ENCODE measurements at places on chromosomes 6 and 20. TPM values are rescaled to one million over a fixed set of nuclear protein-coding genes. Genes with fewer than 3 reads are reported as not detected.

The COL12A1 gene
- 23.5 TPM for total RNA-seq

The C20orf144 gene
- total RNA-seq: 0.37 TPM

The GSTA4 gene
- 2.2 TPM for total RNA-seq

The RRAGD gene
- total RNA-seq: 15.9 TPM

The PLAGL2 gene
- 18.3 TPM for total RNA-seq

DNA sequence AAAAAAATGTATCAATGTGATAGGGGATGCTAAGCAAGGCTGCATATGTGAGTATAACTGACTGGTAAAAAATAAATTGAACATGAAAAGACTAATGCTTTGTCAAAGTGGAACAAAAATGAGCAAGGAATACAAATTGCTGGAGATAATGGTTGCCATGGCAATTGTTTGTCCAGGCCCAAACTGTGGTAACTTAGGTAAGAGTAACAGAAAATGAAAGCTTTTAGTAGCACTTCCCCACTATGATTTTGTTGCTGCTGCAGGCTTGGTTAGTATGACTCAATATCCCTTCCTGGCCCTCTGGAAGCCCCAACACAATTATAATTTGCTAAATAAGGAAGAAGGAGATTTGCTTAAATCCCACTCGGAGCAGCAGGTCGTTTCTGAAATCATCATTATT is 577.1 kb downstream of the DOK5 start:
- H3K27ac ChIP-seq: no peak overlapping the region
- no peaks in the 10 kb centered on the region for H3K4me1 ChIP-seq
- no peaks in the 10 kb centered on the region for H3K27me3 ChIP-seq

GRCh38 chr20:62922451-62922921 is 3.8 kb downstream of the DIDO1 start:
- no peak for DNase-seq
- H3K27ac ChIP-seq: peak overlapping the region; percentile 10
- no peaks in the 10 kb centered on the region for H3K36me3 ChIP-seq
- H3K4me3 ChIP-seq: no peak overlapping the region
- peaks cover 67% of the 10 kb centered on the region for H3K4me1 ChIP-seq
- no peaks in the 10 kb centered on the region for H3K27me3 ChIP-seq

- no peak overlapping the region for H3K4me3 ChIP-seq
- no peak overlapping the region for H3K27ac ChIP-seq
- no peaks in the 10 kb centered on the region for H3K36me3 ChIP-seq
- no peak for DNase-seq
- no peaks in the 10 kb centered on the region for H3K27me3 ChIP-seq
Measured at GRCh38 chr6:26141378-26141904, 54.2 kb downstream of the HFE start.

DNA sequence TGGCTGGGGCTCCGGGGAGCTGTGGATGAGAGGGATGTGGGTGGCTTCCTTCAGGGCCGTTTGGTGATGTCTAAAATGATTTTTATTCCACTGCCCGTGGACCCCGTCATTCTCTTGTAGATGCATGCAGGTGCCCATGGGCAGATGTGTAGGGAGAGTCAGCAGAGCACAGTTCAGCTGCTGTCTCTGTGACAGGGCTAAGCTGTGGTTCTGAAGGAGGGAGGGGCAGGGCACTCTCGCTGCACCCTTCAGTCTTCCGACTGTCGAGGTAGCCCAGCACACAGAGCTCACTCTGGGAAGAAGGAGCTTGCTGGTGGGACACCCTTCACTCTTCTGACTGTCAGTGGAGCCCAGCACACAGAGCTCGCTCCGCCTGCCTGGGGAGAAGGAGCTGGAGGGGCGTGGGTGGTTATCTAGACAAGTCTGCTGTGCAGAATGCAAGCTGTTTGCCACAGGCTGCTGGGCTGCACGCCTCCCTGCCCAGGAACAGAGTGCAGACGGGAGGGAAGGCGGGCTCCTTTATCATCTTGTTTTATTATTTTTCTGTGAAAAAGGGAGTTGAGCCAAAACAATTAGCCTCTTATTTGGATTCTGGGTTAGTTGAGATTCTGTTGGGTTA is 28.4 kb upstream of the ADRM1 start:
- no peak for DNase-seq
- no peaks in the 10 kb centered on the region for H3K4me1 ChIP-seq
- no peak overlapping the region for H3K27ac ChIP-seq
- H3K4me3 ChIP-seq: no peak overlapping the region
- no peaks in the 10 kb centered on the region for H3K27me3 ChIP-seq
- peaks cover 3% of the 10 kb centered on the region for H3K36me3 ChIP-seq

- no peaks in the 10 kb centered on the region for H3K36me3 ChIP-seq
- H3K4me3 ChIP-seq: no peak overlapping the region
- no peak overlapping the region for H3K27ac ChIP-seq
- no peak for DNase-seq
- H3K4me1 ChIP-seq: peaks cover 14% of the 10 kb centered on the region
Measured at GRCh38 chr20:25245461-25245860, 2.4 kb upstream of the PYGB start.

DNA sequence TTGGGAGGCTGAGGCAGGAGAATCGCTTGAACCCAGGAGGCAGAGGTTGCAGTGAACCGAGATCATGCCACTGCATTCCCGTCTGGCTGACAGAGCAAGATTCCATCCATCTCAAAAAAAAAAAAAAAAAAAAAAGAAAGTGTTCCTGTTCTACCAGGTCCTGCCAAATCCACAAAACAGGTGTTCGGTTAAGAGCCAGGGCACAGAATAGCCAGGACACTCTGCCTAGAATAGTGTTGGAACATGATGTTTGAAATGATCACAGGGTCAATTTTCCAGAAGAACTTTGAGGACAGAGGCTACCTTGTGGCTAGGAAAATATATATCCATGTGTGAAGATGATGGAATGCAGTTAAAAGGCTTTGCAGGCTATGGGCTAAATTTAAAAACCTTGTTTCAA is 63.6 kb upstream of the TRAF3IP2 start:
- H3K27me3 ChIP-seq: no peaks in the 10 kb centered on the region
- no peaks in the 10 kb centered on the region for H3K36me3 ChIP-seq
- H3K27ac ChIP-seq: no peak overlapping the region
- H3K4me1 ChIP-seq: no peaks in the 10 kb centered on the region

GRCh38 chr6:116304538-116305097 is 24.9 kb upstream of the TSPYL1 start:
- no peak for DNase-seq
- no peaks in the 10 kb centered on the region for H3K4me1 ChIP-seq
- H3K4me3 ChIP-seq: no peak overlapping the region

- no peak overlapping the region for H3K27ac ChIP-seq
- no peak overlapping the region for H3K4me3 ChIP-seq
- H3K4me1 ChIP-seq: no peaks in the 10 kb centered on the region
- H3K27me3 ChIP-seq: no peaks in the 10 kb centered on the region
- no peaks in the 10 kb centered on the region for H3K36me3 ChIP-seq
- DNase-seq: no peak
Measured at GRCh38 chr6:134962421-134962820, 12.5 kb upstream of the ALDH8A1 start.

- H3K4me1 ChIP-seq: no peaks in the 10 kb centered on the region
- no peaks in the 10 kb centered on the region for H3K36me3 ChIP-seq
- no peaks in the 10 kb centered on the region for H3K27me3 ChIP-seq
- no peak for DNase-seq
- no peak overlapping the region for H3K27ac ChIP-seq
- no peak overlapping the region for H3K4me3 ChIP-seq
Measured at GRCh38 chr6:157488716-157489118, 107.7 kb downstream of the ZDHHC14 start.

DNA sequence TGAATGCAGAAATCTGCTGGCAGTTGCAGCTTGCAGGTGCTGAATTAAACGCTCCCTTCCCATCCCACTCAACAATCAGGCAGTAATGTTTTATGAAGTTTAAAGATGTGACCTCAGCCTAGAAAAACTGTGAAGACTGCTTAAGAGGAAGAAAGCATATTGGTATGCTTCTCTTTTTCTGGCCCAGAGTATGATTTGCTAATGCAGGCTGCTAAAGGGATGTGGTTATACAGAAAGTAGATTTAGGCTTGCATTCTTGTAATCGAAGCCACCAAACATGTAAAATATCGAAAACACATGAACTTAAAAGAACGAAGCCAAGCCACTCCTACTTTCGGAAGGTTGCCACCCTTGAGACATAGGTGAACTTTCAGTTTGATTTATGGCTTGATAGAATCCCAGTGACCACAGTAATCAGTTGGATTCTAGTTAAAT is 40.7 kb downstream of the MAP3K5 start:
- H3K36me3 ChIP-seq: no peaks in the 10 kb centered on the region
- H3K4me3 ChIP-seq: no peak overlapping the region
- no peaks in the 10 kb centered on the region for H3K4me1 ChIP-seq
- H3K27me3 ChIP-seq: no peaks in the 10 kb centered on the region
- no peak overlapping the region for H3K27ac ChIP-seq

Measured in HCT116 (cell line).